ENCODE measurements at places on chromosomes 12 and 14.

DNA sequence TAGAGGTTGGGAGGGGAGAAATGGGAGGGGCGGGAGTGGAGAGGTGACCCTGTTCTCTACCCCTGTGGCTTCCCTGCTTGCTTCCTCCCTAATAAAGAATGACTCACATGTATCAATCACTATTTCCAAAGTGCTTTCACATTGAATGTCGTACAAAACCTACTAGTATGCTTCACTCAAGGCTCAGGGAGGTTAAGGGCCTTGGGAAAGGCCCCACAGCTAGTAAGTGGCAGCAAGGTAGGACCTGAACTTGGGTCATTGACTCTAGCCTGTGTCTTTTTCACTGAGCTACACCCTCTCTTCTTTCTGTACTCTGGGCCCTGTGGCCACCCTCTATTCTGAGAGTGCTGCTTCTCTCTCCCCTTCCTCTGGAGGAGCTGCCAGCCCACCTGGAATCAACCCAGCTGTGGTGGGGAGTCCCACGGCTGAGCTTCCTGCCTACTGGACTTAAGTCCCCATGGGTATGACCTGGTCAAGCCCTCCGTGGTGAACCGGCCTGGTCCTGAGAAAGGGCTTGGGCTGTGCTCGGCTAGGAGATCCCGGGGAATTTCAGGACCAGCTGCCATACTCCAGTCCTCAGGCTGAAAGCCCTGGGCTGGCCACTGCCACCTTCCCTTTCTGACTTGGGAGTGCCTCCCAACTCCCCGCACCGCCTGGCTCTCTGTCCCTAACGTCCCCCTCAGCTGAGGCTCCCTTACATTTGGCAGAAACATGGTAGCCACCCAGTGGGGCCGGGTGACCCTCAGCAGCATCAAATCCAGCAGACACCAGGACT is 13.0 kb downstream of the SLC48A1 start:
- no peak for DNase-seq

DNA sequence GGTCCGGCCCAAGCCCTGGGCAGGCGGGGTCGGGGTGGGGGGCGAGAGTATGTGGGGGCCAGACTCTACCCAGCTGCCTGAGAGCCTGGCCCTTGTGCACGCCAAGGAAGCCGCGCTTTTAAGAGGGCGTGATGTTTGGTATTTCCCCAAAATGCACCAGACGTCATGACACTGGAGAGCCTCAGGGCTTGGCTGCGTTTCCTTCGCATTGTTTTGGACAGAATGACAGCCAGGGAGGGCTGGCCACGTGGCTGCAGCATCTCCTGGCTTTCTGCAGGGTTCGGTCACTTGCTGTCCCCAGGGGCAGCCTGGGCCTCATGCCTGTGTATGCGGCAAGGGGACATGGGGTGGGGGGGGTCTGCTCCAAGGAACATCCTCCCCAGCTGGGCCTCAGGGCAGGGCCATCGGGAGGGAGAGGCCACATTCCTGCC is 16.1 kb upstream of the NUDT14 start:
- peak; percentile 67 for DNase-seq

GRCh38 chr12:49195736-49196135 is 6.9 kb upstream of the TUBA1A start:
- DNase-seq, result no peak

DNA sequence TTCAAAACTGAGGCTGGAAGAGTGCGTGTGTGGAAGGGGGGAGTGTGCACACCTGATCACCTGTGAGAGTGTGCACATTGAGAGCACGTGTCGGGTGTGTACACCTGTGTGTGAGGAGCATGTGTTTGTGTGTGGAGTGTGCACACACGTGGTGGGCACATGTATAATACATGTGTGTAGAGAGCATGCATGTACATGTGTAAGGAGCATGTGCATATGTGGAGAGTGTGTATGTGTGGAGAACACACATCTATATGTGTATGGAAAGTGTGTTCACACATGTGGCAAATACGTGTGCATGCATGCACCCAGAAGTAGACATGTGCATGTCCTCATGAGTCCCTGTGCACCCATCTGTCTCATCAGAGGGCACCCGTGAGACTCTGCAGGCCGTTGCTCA is 63.1 kb upstream of the GPR68 start:
- no peak for DNase-seq

DNA sequence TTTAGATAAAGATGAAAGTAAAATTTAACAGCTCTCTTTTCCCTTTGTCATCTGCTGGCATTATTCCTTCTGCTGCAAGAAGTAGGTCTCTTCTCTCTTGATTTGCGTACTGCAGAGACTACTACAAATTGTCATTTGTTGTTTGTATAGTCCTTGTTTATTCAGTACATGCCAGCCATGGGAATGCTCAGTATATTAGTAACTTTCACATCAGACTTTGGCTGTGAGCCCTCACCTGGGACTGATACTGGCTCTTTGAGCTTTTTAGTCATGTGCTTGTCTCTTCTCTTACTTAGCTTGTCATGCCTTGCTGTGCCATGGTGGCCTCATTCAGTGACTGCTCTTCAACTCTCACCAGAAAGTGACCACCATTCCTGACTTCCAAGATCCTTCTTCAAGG is 169.8 kb downstream of the PRKCH start:
- DNase-seq, result no peak

DNA sequence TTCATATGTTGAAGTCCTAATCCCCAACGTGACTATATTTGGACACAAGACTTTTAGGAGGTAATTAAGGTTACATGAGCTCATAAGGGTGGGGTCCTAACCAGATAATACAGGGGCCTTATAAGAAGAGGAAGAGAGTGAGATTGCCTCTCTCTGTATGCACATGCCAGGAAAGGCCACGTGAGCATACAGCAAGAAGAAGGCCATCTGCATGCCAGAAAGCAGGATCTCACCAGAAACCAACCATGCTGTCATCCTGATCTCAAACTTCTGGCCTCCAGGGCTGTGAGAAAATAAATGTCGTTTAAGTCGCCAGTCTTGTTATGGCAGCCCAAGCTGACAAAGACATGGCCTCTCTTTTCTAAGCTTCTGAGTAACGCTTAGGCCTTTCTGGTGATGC is 69.0 kb upstream of the GPHB5 start:
- DNase-seq, result no peak

- no peak for DNase-seq
Measured at GRCh38 chr12:70823182-70823976, 97.2 kb downstream of the PTPRR start.

- peak; percentile 13 for DNase-seq
Measured at GRCh38 chr12:108338915-108339657, at the start of gene CMKLR1. Gene CMKLR1, minus strand, starts transcription at chr12:108339311. Its CDS starts 45,720 bp downstream, at chr12:108293591.

GRCh38 chr14:20970983-20971704 is 15.9 kb downstream of the RNASE2 start:
- peak; percentile 93 for DNase-seq

DNA sequence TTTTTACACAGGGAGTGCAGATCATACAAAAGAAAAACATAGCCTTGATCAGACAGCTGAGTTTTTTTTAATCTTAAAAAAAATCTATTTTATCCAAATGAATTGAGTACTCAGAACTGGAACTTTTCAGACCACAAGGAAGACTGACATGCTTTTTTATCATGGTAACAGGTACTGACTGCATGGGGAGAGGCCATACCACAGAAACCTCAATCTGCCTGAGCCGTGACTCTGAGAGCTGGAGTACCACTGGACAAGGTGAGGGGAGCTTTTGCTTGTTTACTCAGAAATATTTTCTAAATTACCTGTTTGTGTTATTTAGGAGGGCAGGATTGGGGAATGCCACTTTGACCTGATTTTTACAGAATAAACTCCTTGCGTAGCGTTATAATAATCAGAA is 143.9 kb downstream of the ALX1 start:
- DNase-seq, result no peak

DNA sequence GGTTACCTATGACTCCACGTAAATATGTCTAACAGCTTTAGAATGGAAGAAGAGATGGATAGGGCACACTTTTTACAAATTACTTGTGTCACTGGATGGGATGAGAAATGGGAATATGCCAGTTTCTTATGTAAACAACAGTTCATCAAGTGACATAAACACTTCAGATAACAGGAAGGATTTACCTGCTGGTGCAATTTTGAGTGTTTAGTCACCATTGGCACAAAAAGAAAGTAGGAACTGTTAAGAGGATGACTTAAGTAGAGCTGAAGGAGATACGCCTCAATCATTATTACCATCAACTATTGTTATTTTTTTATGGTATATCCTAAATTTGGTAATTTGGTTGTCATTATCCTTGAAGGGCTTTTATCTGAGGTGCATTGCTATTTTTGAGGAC is 83.2 kb downstream of the RMST start:
- DNase-seq, result no peak

DNA sequence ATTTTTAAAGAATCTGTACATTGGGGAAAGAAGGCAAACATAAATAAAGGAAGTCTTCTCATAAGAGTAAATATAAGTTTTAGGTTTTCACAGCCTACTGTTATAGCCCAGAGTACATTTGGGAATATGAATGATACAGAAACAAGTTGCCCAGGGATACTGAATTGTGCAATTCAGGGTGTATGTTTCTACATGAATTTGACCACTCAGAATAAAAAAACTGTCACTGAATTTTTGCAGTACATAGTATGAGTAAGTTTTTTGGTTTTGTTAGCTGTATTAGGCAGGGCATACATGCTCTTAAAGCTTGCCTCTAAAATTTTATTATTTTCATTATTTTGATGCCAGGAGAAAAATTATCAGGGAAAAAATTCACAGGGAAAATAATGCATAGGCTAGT is 6.6 kb upstream of the PCNX4 start:
- no peak for DNase-seq

- DNase-seq, result no peak
Measured at GRCh38 chr12:38282886-38283285, 33.7 kb upstream of the ALG10B start.

DNA sequence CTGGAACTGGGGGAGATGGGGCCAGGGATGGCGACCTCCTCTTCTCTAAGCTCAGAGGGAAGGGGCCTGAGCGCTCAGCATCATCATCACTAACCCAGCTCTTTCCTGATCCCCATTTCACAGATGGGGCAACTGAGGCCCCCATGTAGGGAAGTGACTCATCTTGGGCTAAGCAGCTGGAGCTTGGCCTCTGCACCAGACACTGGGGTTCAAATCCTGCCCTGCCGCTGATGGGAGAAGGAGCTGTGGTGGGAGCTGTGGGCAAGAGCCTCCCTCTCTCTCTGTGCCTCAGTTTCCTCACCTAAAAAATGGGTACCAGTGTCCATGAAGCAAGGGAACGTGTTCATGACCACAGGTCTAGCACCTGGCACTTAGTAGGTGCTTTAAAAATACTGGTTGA is 2.6 kb upstream of the TRPV4 start:
- no peak for DNase-seq

DNA sequence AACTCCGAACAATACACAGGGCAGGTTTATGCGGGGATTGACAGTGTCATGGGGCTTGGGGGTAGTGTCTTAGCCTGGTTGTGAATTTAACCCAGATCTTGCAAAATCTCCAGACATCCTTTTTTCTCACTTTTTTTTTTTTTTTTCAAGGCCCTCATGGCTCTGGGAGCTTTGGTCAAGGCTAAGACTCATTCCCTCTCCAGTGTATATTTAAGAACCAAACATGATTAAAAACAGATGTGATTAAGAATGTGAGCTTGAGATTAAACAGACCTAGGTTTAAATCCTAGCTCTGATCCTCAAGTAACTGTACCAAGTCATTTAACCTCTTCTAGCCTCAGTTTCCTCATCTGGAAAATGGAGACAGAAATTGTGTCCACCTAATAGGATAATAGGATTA is 151.7 kb upstream of the FUT8 start:
- DNase-seq, result peak; percentile 60

- DNase-seq, result no peak
Measured at GRCh38 chr12:124488520-124488919, 78.9 kb downstream of the NCOR2 start.

DNA sequence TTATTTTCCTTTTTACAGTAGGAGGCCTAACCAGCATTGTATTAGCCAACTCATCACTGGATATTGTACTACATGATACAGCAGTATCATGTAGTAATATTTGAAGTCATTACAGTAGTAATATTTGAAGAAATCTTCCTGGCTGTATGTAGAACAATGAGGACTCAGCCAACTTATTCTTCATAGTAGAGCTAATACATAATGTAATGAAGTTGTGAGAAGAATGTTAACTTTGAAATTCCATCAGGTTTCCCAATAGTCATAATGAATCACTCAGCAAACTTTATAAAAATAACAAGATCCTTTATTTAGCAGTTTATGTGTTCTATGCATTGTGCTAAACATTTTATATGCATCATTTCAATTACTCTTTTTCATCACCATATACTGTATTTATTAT is 61.8 kb downstream of the LRRK2 start:
- DNase-seq, result no peak

- DNase-seq, result no peak
Measured at GRCh38 chr14:92759679-92760523, 11.5 kb upstream of the LGMN start.

- DNase-seq, result no peak
Measured at GRCh38 chr12:2154050-2154449, 101.3 kb downstream of the CACNA1C start.

DNA sequence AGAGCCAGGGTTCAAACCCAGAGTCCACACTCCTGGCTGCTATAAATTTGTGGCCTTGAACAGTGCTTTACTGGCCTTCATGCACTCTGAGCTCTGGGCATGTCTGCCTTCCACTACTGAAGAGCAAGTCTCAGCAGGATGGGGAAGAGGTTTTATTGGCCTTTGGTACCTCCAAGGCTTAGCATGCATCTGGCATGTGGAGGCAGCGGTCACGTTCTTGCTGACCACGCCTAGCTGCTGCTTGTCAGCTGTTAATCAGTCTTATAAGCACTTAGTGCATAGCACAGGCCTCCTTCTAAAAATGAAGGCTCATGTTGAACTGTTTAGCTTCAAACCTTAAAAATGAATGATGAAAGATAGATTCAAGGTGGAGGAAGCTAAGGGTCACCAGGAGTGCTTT is 177.5 kb downstream of the PELI2 start:
- no peak for DNase-seq

DNA sequence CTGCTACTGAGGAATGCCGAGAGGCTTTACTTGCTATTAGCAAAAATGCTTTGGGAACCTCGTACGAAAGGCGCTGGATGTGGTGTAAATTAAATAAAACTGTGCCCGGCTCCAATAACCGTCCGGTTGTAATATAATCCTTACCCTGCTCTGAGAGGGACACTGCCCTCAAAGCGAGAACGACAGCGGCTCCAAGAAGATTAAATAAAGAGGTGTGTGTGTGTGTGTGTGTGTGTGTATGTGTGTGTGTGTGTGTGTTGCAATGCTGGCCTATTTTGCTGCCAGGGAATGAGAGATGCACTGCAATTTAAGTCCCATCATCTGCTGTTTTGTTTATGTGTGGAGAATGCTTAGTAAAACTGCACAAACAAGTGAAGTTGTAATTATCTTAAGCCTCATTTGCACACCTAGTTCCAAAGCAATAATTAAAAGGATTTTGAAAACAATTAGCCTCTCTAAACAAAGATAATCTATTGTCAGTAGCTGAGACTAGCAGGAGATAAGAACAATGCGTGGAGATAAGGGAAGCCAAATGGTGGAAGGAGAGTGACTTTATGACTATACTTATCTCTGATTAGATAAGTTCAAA is 1.2 kb upstream of the SIX1 start:
- no peak for DNase-seq

GRCh38 chr12:92064422-92064821 is 81.2 kb downstream of the BTG1 start:
- no peak for DNase-seq

All from cardiac muscle cell (in vitro differentiated cells and primary cell).